ENCODE measurements at places on chromosomes 2 and 18. TPM values are rescaled to one million over a fixed set of nuclear protein-coding genes. Genes with fewer than 3 reads are reported as not detected.

- peaks cover 7% of the 10 kb centered on the region for H3K4me1 ChIP-seq
- no peaks in the 10 kb centered on the region for H3K27me3 ChIP-seq
- no peaks in the 10 kb centered on the region for H3K36me3 ChIP-seq
- H3K27ac ChIP-seq: no peak overlapping the region
Observed at GRCh38 chr2:135997380-135997779, 12.0 kb upstream of the DARS1 start.

GRCh38 chr2:10987439-10987838 is 75.7 kb downstream of the KCNF1 start:
- H3K27ac ChIP-seq: no peak overlapping the region
- H3K4me3 ChIP-seq: no peak overlapping the region
- H3K27me3 ChIP-seq: peaks cover 21% of the 10 kb centered on the region
- H3K36me3 ChIP-seq: no peaks in the 10 kb centered on the region

DNA sequence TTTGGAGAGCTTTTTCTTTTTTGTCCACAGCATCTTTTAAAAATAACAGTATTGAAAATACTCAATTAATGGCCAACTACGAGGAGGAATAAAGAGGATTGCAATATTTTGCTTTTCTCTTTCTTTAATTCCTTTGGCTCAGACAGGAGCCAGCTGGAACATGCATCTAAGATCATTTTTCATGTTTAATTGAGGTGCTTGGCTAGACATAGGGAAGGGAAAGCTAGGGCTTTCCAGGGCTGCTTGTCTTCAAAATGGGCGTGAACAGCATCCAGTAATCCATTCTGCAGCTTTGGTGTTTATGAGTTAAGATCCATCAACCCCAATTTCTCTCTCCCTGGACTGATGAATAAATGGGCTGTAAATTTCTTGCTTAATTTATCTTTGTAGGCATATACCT is 323.0 kb downstream of the PTPRM start:
- no peaks in the 10 kb centered on the region for H3K27me3 ChIP-seq
- no peak overlapping the region for H3K27ac ChIP-seq
- no peak for DNase-seq
- H3K36me3 ChIP-seq: no peaks in the 10 kb centered on the region
- H3K4me1 ChIP-seq: no peaks in the 10 kb centered on the region

GRCh38 chr2:183126635-183127034 is 2.4 kb downstream of the NUP35 start:
- H3K27ac ChIP-seq: no peak overlapping the region
- no peaks in the 10 kb centered on the region for H3K27me3 ChIP-seq
- DNase-seq: no peak
- no peak overlapping the region for H3K4me3 ChIP-seq
- peaks cover 29% of the 10 kb centered on the region for H3K36me3 ChIP-seq
- H3K4me1 ChIP-seq: peaks cover 11% of the 10 kb centered on the region

DNA sequence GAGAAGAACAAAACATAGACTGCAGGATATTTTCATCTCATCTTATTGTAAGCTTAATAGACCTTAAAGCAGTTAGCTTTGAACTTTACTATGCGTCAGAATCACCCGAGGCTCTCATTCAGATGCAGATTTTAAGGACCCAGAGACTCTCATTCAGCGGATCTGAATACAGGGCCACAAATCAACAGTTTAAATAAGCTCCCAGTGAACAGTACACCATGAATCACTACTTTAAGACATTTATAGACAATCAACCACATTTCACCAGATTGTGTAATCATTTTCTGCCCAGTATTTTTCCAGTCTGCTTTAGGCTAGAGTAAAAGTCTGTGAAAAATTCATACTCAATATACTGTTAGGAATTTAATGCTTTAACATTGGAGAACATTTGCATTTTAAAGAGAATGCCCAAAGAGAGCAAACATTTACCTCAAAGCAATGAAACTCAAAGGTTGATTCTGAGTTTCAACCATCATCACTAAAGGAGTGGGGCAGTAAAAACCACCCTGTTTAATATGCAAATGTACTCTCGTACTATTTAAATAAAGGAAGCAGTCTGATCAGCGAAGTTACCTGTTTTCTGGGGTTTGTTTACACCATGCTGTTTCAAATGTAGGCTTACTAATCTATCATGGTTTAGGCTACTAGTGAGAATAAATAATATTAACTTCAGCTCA is 11.0 kb upstream of the ALPK2 start:
- no peaks in the 10 kb centered on the region for H3K36me3 ChIP-seq
- H3K27me3 ChIP-seq: no peaks in the 10 kb centered on the region
- H3K4me3 ChIP-seq: no peak overlapping the region
- H3K27ac ChIP-seq: no peak overlapping the region
- no peaks in the 10 kb centered on the region for H3K4me1 ChIP-seq
- no peak for DNase-seq

The NTSR2 gene
- total RNA-seq: not detected
